AG08396 (cell line): ENCODE measurements at places on chromosomes 16 and 17.

DNA sequence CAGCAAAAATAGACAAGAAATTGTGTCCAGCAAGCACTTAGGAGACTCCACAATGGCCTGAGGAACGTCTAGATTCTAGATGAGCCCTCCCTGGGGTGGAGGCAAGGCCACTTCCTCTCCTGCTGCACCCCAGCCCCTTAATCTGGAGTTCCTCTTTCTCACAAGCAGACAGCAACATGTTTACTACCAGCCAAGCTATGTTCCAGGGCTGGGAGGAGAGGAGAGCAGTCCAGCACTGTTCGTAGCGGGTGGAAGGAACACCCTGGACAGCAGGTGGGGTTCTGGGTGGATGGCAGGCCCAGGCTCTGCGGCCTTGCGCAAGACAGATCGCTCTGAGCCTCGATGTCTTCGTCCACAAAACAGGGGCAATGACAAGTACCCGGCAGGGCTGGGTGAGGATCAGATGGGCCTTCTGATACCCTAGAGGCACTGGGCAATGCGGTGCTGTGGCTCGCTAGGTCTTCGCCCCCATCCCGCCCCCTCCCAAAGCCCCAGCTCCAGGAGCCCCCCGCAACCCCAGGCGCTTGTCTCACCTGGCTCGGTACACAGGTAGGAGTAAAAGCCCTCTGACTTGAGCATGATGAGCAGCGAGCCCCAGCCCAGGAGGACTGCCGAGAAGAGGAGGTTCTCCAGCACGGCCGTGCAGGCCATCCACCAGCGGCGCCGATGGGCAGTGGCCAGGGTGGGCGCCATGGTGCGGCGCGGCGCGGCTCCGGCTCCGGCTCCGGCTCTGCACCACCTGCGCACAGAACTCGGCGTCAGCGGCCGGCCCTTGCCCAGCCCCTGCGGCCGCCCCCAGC, 1.3 kb downstream of the SLC43A2 start:
- DNase-seq = peak; percentile 27

GRCh38 chr17:33871720-33872540, 383.2 kb upstream of the CCL2 start:
- DNase-seq = no peak

DNA sequence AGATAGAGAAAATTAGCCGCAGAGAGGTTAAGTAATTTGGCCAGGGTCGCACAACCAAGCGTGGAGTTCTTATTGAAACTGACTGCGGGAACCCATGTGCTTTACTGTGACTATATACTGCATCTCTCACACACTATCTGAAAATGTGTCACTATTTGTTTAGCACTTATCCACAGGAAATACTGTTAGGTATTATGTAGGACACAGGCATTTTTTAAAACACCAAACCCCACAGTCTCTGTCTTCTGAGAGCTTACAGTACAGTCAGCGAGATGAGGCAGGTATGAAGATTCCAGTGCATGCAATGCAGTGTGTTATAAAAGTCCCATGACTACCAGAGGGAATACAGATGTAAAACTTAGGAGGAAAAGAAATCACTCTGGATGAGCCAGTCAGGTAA, 11.3 kb downstream of the RBL2 start:
- DNase-seq = no peak

GRCh38 chr16:84741340-84741830, 41.6 kb downstream of the USP10 start:
- peak; percentile 39 for DNase-seq

DNA sequence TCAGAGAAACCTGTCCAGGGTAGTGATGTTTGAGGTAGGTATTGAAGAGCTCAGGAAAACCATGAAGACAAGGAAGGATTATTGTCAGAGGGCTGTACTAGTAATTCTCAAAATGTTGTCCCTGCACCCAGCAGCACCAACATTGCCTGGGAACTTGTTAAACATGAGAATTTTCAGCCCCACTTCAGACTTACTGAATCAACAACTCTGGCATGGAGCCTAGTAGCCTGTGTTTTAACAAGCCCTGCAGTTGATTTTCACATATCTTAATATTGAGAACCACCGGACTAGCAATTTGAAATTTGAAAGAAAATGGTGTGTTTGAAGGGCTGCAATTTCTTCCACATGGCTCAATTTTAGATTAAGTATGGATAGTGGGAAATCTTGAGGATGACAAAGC, 2.8 kb upstream of the KIF2B start:
- DNase-seq = no peak

GRCh38 chr17:8073627-8074484, 13.7 kb downstream of the ALOX12B start:
- DNase-seq = peak; percentile 87

DNA sequence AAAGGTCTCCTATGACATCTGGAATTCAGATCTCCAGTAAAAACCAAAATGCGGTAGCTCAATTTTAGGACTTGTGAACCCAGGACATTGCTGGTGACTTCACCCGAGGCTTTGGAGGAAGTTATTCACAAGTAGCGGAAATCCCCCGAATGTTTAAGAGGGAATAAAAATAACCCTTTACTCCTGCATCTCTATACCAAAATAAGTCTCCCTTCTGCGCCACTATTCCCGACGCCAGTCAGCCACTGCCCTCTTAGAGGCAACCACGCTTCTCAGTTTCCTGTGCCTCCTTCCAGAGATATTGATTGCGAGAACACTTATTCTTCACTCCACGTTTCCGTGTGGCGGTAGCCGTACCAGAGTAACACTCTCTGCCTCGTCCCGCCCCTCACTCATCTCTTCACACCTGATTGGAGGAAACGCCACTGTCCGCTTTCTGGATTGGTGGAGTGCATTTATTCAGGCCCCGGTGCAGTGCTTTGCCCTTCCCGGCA, 27.4 kb downstream of the EMP2 start:
- DNase-seq = no peak

DNA sequence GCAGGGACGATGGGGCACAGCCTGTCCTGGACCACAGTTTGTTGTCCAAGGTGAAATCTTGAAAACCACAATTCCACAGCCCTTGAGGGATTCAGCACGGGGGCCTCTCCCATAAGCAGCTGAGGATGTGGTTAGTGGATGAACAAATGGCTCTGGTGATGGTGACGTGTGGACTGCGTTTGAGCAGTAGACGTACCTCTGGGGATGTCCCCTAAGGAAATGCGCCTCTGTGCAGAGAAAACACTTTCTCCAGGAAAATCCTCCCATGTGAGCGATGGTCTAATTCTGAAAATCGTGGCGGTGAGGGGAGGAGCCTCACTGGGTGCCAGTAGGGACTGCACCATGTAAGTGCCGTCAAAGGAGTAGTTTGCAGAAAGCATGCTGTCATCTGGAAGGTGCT, 2.7 kb upstream of the SEPTIN12 start:
- no peak for DNase-seq

GRCh38 chr17:81195941-81196495, 26.7 kb downstream of the CEP131 start:
- no peak for DNase-seq

GRCh38 chr17:74520016-74520434, 11.2 kb downstream of the CD300LB start:
- no peak for DNase-seq

GRCh38 chr17:68684949-68685357, 83.8 kb upstream of the FAM20A start:
- no peak for DNase-seq
